ENCODE measurements at places on chromosomes 5 and 9.

DNA sequence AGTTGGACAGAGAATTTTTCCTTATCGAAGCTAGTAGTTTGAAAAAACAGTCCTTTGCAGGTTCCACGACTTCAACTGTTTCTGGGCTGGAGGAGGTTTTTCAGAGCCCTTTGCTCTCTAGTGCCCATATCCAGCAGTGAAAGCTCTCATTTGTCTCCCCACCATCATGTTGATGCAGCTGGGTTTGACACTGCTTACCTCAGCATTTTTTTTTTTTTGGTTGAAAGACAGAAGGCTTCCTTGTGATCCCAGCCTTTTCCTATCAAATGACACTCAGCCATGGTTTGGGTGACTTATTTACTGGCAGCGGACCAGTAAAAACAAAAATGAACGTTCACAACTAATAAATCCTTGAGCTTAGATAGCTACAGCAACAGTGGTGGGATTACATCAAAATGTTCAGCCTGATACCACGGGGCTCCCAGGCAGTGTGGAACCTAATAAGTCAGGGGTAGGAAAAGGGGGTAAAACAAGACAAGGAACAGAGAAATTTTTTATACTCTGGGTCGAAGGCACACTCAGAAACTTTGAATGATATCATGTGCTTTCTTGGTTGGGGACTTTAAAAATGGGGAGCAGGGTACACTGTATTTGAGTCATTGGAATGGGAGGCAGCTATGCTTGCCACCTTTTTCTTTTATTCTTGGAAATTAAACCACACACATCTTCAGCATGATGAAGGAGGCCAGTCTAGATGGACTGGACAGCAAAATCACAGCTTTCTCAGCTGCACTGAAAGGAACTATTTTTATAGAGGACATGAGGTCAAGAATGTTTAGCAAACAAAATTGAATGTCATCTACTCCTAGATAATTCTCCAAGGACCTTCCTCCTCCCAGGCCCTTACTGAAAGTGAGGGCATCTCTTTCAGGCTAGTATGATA is 308.9 kb upstream of the MPDZ start:
- peak; percentile 24 for DNase-seq

GRCh38 chr5:135034236-135034962 is 371 bp upstream of the PITX1 start:
- peak; percentile 67 for DNase-seq

DNA sequence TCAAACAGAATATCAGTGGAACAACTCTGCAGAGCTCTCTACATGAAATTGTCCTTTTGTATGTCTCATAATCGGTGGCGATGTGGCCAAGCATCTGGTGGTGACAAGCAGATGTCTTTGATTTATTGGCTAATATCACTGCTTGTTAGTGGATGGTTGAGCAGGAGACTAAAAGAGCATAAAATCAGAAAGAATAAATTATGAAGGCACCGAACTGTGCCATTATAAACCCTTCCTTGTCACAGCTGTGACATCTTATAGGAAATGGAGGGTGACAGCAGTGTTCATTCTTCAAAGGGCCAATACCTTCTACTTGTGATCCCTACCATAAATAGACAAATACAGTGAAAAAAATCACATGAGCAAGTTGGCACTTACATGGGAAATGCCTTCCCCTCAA is 1404.3 kb downstream of the MAT2B start:
- no peak for DNase-seq

GRCh38 chr9:105994970-105995369 is 300.6 kb downstream of the TMEM38B start:
- no peak for DNase-seq

- no peak for DNase-seq
Measured at GRCh38 chr5:76850543-76851145, 830 bp downstream of the S100Z start.

DNA sequence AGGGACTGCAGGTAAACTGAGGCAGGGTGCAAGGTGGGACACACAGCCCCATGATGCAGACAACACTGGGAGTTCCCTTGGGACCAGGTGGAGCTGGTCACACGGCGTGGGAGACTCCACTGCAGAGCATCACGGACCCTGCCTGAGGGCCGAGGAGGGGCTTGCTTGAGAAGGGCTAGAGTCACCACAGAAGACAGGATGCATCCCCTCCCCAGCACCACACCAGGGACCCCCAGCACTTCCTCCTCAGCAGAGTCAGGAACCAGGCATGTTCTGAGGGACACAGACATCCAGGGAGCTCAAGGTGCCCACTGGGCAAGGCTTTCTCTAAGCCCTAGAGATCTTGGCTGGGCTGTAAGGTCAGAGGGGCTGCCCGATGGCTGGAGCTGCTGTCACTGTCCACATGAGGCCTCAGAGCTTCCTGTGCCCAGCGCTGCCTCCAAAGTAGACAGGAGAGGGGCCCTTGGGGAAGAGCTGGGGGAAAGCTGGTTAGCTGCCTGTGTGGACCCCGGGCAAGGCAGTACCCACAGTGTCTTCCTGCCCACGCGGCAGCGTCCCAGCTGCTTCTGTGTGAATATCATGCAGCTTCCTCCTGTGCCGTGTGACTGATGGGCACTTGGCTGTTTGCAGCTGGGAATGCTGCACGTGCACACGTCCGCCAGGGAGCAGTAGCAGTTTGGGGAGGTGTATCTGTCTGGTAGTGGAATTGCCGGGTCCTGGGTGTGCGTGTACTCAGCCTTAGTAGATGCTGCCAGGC is 176.6 kb downstream of the CACNA1B start:
- DNase-seq, result no peak

DNA sequence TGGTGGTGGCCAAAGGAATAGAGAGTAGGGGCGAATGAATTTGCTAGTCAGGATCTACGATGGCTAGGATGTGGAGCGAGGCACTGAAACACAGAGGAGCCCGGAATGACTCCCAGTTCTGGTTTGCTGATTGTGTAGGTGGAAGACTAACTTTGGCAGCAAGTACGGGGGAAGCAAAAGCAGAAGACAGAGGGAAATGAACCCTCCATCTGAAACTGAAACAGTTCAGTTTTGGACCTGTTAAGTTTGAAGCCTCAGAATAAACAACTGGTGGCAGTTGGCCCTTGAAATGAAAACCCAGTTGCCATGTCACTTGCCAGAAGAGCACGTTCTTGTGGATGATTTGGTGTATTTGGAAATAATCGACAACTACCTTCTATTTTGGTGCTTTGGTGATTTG is 15.4 kb upstream of the SMIM15 start:
- no peak for DNase-seq

DNA sequence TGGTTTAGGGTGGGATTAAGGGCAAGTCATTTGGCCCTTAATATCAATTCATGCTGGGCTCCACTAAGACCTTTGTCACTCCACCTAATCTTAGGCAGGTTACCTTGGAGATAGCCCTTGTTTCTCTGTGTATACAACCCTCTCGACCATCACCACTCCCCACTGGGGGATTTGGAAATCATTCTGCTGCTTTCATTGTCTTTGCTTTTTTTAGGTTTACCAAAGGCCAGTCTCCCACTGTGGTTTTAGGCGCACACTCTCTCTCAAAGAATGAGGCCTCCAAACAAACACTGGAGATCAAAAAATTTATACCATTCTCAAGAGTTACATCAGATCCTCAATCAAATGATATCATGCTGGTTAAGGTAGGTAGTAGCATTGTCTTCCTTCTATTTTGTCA is 6.2 kb downstream of the GZMK start:
- no peak for DNase-seq

DNA sequence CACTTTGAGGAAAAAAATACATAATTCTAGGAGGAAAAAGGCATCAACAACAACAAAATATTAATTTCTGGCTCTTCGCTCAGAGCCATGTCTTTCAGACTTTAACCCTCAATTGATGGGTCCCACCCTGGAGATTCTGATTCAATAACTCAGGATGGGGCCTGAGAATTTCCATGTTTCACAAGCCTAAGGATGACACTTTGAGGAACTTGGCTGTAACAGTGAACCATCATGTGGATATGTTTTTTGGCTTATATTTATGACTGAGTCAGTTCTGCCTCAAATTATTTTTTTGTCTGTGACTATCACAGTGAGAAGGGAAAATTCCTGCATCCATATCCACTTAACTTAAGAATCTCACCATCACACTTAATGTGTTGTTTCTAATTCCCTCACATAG is 504.6 kb downstream of the RASEF start:
- no peak for DNase-seq

DNA sequence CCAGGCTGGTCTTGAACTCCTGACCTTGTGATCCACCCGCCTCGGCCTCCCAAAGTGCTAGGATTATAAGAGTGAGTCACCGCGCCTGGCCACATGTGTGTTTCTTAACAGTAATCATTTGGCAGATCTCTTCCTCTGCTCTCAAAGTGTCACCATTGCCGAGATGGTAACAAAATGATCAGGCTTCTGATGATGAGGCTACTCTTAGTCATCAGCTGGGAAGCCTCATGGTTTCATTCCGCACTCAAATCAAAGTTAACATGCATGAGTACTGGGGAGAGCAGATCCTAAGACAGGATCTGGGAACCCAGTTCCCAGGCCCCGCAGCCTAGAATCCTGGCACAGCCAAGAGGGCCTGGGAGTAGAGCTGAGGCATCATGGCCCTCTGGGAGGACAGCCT is 27.4 kb downstream of the BARHL1 start:
- no peak for DNase-seq

- no peak for DNase-seq
Measured at GRCh38 chr9:29389421-29389820, 1816.1 kb upstream of the C9orf72 start.

- no peak for DNase-seq
Measured at GRCh38 chr5:57569601-57570000, 87.0 kb upstream of the ACTBL2 start.

DNA sequence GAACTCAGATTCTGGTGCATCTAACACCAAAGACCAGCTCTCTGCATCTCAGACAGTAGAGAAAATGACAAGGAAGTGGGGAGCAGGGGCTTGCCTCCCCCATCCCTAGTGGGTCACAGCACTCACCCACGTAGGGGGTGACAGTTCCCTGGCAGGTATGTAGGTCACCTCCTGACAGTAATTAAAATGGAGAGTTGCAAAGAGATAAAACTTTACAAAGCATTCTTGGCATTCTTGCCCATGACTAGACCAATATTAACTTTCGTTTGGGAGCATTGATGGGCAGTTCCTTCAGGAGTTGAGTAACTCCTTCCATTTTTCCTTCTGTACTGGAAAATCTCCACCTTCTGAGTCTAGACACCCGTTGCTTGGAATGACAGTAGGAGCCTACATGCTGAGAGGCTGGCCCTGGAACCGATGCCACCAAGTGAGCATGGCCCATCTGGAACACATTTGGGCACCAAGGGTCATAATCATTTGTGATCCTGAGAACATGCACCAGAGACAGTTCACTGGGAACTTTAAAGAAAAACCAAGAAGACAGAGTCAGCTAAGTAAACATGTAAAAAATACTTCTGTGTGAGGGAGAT is 81.5 kb upstream of the MSX2 start:
- no peak for DNase-seq

DNA sequence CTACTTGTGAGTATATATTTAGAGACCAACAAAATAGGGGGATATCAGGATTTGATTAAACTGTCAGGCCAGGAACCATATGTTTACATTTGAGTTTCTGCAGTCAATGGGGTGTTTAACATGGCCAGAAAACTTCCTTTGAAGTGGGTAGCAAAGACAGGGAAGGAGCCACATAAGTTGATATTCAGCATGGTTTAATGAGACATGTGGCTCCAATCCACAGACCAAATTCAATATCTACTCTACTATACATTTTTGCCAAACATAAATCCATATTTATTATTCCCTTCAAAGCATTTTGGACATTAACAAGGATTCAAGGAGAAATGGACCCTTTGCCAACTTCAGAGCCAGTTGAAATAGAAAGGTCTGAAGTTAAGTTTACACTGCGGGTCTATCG is 99.8 kb downstream of the TAF11L14 start:
- DNase-seq, result no peak

DNA sequence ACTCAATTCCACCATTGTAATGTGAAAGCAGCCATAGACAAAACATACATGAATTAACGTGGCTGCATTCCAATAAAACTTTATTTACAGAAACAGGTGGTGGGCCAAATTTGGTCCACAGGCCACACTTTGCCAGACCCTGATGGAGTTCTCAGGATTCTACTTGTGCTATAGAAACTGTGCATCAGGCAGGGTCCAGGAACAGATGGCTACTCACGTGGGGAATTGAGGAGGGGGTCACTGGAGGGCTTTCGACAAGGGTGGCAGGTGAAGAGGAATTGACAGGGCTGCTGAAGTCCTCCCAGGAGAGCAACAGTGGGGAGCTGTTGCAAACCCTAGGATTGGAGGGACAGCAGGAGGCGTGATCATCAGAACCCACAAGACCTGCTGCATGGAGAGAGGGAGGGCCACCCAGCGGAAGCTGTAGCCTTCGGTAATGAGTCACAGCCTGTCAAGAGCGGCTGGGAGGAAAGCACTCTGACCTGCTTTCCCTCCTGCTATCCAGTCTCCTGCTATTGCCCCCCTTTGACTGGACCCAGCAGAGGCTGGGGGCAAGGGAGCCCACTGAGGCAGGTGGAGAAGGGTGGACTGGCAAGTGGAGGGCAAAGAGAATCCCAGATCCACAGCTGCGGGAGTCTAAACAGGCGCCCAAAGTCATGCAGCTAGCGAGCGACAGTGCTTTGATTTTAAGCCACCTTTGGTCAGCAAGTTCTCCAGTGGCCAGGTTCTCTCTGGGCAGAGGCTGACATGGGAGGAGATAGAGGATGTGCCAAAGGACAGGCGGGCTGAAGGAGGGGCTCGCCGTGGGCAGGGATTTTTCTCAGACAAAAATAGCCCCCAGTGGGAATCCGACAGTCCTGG is 138.3 kb upstream of the SMIM23 start:
- no peak for DNase-seq

GRCh38 chr9:101716629-101717028 is 21.8 kb downstream of the GRIN3A start:
- DNase-seq, result peak; percentile 80

GRCh38 chr9:68698943-68699509 is 6.0 kb upstream of the PIP5K1B start:
- DNase-seq, result no peak

- DNase-seq, result no peak
Measured at GRCh38 chr5:160285316-160285715, 27.0 kb downstream of the CCNJL start.

DNA sequence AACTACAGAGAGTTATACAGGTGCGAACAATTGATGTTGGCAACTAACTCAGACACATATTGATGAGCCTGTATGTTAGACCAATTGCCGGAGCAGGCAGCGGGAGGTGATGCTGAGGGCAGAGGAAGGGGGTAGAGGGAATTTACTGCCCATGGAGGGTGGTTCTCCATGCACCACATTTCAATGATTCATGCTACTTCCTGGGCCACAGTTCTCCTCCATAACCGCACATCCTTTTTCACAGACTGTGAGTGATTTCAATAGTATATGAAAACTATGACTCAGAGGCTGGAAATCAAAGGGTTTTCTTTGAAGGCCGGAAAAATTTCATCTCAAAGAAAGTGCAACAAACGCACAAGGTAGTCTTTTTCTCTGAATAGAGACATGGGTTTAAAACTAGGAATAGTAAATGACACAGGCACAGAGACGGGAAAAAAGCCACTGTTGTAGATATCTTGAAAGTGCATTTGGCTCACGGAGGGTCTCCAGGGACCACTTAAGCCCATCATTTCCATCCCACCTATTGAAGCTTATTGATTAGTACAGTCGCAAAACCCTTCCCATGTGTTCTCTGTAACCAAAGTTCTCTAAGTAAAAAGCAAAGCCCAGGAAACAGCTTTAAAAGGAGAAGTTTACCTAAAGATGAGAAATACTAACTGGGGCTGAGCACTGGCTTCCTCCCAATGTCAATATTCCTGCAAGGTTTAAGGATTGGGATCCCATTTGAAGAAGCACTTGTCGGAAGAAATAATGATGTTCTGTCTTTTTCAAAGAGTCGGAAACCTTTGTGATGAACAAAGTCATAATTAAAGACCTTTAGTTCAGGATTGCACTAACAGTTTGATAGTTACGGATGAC is 28.0 kb upstream of the ADAM19 start:
- DNase-seq, result no peak

- DNase-seq, result peak; percentile 41
Measured at GRCh38 chr5:137279521-137280231, 219.4 kb downstream of the SPOCK1 start.

Data from NCI-H1092 treated with DMSO at 0.1 percent for 48 hours (cell line).